ENCODE measurements at places on chromosomes 16 and 17. TPM values are rescaled to one million over a fixed set of nuclear protein-coding genes. Genes with fewer than 3 reads are reported as not detected.

Gene PSKH1
- 10.4 TPM for total RNA-seq

Gene CCDC200
- not detected for total RNA-seq

Gene GPR139
- not detected for total RNA-seq

Gene TXNDC11
- total RNA-seq, result 34.3 TPM

Gene ZSCAN10
- total RNA-seq, result 0.11 TPM

Gene FBXO39
- not detected for total RNA-seq

Gene TEX14
- 0.29 TPM for total RNA-seq

Gene PLD2
- 12.6 TPM for total RNA-seq

Gene OR1F1
- total RNA-seq, result not detected
